H54 (cell line): ENCODE measurements at places on chromosomes 12 and 14.

DNA sequence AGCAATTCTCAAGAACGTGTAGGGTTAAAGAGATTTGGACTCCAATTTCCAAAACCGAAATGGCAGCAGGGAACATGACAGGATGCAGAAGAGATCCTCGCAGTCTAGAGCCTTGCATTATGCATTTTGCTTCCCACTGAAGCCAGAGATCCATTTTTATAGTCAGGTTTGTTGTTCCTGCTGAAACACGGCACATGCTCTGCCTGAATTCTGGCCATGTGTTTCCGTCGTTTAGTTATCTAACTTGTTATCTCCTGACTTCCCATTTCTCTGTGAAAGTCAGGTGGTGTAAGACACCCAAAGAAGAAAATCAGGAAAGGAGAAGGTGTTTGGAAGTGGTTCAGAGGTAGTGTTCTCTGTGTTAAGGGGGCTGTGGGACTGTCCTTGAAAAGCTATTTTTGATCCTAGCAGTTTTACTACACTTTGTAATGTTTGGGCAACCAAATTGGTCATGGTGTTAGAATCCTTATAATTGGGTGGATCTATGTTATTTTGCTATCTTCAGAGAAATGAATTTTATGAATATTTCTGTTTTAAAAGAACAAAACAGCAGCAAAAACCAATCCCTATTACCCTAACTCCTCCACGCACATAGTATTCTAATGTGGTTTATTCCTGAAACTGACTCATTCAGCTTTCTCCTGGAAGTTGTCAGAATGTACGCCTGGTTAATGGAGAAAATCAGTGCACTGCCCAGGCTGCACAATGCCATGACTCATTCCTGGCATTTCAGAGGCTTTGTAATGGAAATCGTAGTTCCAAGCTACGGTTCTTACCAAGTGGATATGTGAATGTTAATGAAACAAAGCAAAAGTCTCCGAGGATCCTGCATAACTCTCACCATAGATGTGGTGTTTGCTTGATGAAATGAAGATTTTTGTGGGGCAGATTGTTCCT lies 110.1 kb downstream of the SAMD4A start:
- DNase-seq, result peak; percentile 50

- DNase-seq, result no peak
These were observed 3.7 kb downstream of the SH2B3 start for GRCh38 chr12:111409403-111409779.

- DNase-seq, result no peak
These were observed 12.3 kb upstream of the PITPNM2 start for GRCh38 chr12:123163227-123163626.

GRCh38 chr14:106083082-106083481 lies 556.7 kb downstream of the TMEM121 start:
- DNase-seq, result peak; percentile 7

GRCh38 chr14:101109347-101109638 lies 205.8 kb upstream of the RTL1 start:
- no peak for DNase-seq

DNA sequence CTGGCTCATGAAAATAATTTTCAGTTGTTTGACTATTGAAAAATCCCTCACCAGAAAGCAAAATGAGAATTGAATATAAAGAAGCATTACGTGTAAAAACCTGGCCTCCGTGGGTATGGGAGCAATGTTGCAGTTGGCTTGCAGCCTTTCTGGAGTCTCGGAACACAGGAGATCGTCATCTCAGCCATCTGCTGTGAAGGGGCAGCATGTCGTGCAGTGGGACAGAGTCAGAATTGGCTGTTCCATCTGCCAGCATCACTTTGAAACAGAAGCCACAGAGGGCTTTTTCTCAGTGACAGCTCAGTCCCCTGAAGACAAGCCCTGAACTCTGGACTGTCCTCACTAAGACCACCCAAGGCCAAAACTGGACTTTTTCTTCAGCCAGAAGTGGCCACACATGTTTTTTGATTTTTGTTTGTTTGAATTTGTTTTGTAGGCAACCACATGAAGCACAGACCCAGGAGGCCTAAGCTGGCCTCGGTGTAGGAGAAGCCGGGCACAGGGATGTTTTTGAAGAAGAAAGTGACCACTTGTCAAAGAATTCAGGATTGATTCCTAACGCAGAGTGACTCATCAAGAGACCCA lies 170.8 kb upstream of the DYRK2 start:
- no peak for DNase-seq

DNA sequence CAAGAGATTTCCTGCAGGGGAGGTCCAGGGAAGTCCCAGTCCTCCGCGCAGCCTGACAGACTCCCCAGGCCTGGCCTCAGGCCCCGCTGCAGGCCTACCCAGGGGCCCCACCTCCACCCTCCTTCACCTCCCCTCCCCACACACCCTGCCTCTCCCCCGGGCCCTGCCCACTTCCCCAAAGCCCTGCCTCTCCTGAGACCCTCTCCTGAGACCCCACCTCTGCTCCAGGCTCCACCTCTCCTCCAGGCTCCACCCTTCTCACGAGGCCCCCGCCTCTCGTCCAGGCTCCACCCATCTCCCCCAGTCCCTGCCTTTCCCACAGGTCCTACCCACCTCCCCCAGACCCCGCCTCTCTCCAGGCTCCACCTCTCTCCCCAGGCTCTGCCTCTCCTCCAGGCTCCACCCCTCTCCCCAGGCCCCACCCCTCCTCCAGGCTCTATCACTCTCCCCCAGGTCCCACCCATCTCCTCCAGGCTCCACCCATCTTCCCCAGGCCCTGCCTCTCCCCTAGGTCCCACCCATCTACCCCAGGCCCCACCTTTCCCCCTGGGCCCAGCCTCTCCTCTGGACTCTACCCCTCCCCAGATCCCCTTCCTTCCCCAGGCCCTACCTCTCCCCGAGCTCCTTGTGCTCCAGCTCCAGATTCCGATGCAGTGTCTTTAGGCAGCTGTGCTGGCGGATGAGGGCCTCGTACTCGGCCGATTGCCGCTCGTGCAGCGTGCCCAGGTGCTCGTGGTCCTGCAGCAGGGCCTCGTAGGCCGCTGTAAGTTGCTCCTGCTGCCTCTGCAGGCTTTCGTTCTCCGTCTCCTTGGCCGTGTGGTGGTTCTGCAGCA lies 58.8 kb upstream of the GPR68 start:
- peak; percentile 61 for DNase-seq
